Spleen (tissue), 13 donors: ENCODE measurements at places on chromosomes 1 and 21. TPM values are rescaled to one million over a fixed set of nuclear protein-coding genes. Genes with fewer than 3 reads are reported as not detected.
A peak's percentile ranks its signal among the peaks of the same experiment; 100 is the strongest.

DNA sequence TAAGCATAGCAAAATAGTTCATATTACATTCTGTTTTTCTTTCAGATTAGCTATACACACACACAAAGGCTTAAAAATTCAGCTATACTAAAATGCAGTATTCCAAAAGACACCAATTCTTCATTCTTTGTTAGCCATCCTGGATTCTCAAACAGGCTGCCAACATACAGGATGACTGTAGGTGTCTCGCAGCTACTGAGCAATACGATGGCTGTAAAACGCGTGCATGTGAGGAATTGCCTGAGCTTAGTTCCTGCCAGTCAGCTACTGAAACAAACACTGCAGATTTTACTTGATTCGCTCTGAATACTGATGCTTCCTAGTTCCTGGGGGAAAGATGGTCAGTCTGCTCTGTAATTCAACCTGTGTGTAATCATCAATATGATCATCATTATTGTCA, 24.7 kb upstream of the HMGN1 start:
- DNase-seq = no peak

GRCh38 chr1:232142403-232143314, 487.3 kb downstream of the SIPA1L2 start:
- DNase-seq = no peak

DNA sequence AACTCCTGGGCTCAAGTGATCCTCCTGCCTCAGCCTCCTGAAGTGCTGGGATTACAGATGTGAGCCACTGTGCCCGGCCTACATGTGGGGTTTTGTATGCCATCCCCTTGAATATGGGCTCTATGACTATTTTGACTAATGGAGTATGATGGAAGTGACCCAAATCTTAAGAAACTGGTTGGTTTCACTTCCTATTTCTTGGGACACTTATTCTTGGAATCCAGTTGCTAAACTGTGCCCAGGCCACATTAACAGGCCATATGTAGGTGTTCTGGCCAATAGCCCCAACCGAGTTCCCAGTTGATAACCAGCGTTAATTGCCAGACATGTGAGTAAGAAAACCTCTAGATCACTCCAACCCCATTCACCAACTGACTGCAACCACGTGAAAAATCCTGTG, 36.3 kb upstream of the CLIC4 start:
- DNase-seq = no peak

DNA sequence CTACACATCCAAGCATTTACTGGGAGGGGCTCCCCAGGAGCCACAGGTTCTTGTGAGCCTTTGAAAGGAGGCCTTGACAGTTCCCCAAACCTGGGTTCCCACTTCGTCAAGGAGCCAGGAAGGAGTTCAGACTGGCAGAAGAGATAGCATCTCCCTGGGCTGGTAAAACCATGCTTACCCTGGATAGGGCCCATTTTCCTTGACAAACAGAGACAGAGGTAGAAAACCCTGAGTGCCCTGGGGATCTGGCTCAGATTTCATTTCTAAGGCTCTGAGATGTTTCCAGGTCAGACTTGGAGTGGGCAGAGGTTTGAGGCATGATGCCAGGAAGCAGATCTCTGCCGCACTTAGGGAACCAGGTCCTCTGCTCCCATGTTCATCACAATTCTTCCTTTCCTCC, 2.7 kb downstream of the ETNK2 start:
- peak; percentile 38 for DNase-seq

NCAM2 gene
- total RNA-seq = 5.7 TPM
